Omental fat pad (tissue), 4 donors: ENCODE measurements at places on chromosomes 3 and 15. TPM values are rescaled to one million over a fixed set of nuclear protein-coding genes. Genes with fewer than 3 reads are reported as not detected.

LDHAL6B gene
- not detected for total RNA-seq

GALNT15 gene
- total RNA-seq: 717 TPM

MESP2 gene
- not detected for total RNA-seq

RCCD1 gene
- total RNA-seq: 2.6 TPM

GOLGA6A gene
- not detected for total RNA-seq

STXBP5L gene
- not detected for total RNA-seq
